ENCODE measurements at places on chromosomes 6 and 20.

- DNase-seq: no peak
Observed at GRCh38 chr20:23130622-23131140, 44.6 kb upstream of the CD93 start.

GRCh38 chr20:25136643-25137559 is 55.0 kb upstream of the VSX1 start:
- DNase-seq: no peak

DNA sequence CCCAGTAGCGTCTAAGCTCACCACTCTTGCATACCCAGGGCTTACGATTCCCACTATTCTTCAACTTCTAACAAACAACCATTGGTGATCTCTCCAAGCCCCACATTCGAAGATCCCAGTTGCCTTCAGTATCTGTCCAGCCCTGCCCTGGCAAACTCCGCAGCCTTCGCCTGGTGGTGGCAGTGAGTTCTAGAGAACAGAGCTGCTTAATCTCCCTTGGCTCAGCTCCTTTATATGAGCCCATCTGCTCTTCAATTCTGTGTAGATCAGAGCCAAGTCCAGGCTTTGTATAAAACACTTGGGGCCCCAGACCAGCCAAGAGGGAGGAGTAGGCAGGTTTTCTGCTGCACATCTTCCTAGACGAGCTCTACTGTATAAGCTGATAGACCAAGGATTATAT is 193.3 kb downstream of the PHACTR1 start:
- DNase-seq: no peak

- peak; percentile 36 for DNase-seq
Observed at GRCh38 chr6:148146717-148147462, 195.7 kb upstream of the SASH1 start.

DNA sequence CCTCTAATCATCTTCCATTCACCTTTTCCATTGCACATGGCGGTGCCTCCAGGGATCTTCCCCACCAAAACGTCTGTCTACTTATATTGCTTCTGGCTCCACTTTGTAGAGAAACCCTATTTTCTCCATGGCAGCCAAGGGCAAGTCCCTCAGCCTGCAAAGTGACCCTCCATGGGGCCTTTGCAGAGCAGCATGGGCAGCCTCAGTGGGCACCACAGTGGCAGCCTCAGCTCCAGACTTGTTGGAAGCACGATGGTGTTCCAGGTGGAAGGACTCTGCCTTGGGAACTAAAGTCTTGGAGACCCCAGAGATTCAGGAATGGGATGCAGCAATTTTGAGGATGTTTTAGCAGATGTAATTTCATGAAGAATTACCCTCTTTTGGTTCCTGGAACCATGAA is 18.5 kb upstream of the CCR6 start:
- no peak for DNase-seq

- no peak for DNase-seq
Observed at GRCh38 chr20:1897965-1898464, 2.8 kb downstream of the SIRPA start.

DNA sequence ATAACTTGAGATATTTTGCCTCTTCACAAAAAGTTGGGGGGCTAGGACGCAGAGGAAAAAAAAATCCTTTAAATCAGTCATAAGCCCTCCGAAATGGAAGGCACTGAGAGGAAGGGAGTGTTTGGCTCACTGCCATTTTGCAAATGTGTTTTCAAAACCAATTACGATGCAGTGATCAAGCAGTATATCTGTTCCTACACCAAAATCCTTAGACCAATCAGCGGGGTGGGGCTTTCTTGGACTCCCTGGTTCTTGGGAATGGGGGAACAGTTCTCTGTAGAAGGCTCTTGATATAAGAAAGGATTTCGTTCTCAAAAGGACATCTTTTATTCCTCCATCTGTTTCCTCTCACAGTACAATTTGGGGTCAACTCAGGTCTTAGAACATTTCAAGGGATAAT is 478.6 kb upstream of the JARID2 start:
- DNase-seq: no peak

GRCh38 chr6:169746556-169746955 is 4.8 kb downstream of the DYNLT2 start:
- no peak for DNase-seq

- no peak for DNase-seq
Observed at GRCh38 chr6:113011389-113011788, 664.3 kb downstream of the RFPL4B start.

- DNase-seq: no peak
Observed at GRCh38 chr20:63966944-63967322, 2.8 kb downstream of the ZNF512B start.

- no peak for DNase-seq
Observed at GRCh38 chr20:15251171-15251570, 913.8 kb upstream of the FLRT3 start.

DNA sequence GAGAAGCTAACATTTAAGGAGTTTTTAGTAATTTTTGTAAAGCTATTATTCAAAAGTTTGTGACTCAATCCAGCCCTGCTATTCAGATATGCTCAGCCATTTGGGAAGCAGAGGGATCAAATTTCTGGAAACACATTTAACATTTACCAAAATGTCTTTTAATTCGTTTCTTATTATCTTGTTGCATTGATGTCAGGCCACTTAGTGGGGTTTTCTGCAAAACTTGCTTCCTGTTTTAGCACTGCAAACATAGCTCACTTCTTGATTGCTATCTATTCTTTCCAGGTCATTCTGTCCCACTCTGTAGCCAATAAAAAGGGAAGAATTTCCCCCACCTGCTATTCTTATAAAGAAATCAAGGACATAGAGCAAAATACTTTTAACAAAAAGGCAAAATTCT is 176.9 kb upstream of the SUPT3H start:
- DNase-seq: no peak

DNA sequence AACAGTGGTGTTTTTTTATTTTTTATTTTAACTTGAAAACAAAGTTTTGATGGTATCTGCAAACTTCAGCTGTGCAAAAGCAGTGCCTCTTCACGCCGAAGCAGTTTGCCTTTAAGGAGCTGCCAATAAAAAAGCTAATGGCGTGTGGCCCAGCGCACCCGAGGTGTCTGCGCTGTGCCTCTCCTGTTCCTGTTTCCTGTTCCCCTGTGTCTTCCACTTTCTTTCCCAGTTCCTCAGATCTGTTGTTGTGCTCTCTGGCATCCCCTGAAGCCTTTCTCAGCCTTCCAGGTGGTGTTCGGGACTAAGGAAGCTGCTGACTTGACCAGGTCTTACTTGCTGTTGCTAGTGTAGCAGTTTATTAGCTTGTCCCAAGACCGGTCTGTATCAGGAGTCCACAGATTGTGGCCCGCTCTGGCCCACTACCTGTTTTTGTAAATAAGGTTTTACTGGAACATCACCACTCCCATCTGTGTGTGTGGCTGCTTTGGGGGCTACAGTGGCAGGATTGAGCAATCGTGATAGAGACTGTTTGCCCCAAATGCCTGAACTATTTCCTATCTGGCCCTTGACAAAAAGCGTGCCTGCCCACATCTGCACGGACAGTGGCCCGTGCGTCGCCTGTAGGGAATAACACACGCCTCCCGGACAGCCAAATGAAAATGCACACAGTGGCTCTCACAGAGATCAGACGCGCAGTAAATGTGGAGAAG is 178.3 kb downstream of the TMEM242 start:
- no peak for DNase-seq

DNA sequence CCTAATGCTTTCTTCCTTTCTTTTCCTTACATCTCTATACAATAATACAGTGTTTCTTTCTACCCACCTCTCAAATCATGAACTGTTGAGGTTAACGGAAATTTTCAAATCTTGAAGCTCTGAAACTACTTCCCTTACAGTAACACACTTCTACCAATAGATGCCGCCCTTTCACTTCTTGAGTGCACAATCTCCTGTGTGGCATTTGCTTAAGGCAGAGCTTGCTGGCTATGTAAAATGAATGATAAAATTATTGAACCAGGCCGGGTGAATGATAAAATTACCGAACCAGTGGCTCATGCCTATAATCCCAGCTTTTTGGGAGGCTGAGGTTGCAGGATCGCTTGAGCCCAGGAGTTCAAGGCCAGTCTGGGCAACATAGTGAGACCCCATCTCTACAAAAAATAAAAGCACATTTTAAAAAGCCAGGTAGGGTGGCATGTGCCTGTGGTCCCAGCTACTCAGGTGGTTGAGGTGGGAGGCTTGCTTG is 56.8 kb downstream of the KCNS1 start:
- peak; percentile 13 for DNase-seq

GRCh38 chr6:105428342-105428957 is 25.6 kb upstream of the PREP start:
- DNase-seq: no peak

- DNase-seq: no peak
Observed at GRCh38 chr6:90319044-90319443, 22.4 kb upstream of the BACH2 start.

- DNase-seq: no peak
Observed at GRCh38 chr6:12012038-12012557, at the start of gene HIVEP1. Gene HIVEP1, plus strand, starts transcription at chr6:12012312. Its CDS starts 3,317 bp downstream, at chr6:12015629.

DNA sequence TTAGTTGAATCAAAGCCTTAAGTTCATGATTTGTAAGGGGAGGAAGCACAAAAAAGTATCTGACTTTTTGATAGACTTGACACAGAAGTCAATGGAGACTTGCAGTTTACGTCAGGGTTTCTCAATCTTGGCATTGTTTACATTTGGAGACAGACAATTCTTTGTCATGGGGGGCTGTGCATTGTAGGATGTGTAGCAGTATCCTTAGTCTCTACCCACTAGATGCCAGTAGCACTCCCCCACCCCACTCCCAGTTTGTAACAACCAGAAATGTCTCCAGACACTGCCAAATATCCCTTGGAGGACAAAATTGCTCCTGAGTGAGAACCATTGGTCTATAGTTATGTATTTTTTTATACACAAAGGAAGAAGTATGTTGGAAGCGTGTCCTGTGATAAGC is 434.1 kb downstream of the RFPL4B start:
- no peak for DNase-seq

- DNase-seq: no peak
Observed at GRCh38 chr20:34532756-34533155, 16.5 kb downstream of the DYNLRB1 start.

- no peak for DNase-seq
Observed at GRCh38 chr6:152636021-152636608, 1.0 kb downstream of the SYNE1 start.

GRCh38 chr6:7649037-7649810 is 59.2 kb downstream of the SNRNP48 start:
- no peak for DNase-seq

- no peak for DNase-seq
Observed at GRCh38 chr6:139550361-139550760, 175.9 kb upstream of the CITED2 start.

GRCh38 chr6:56380476-56380875 is 133.1 kb upstream of the COL21A1 start:
- no peak for DNase-seq

DNA sequence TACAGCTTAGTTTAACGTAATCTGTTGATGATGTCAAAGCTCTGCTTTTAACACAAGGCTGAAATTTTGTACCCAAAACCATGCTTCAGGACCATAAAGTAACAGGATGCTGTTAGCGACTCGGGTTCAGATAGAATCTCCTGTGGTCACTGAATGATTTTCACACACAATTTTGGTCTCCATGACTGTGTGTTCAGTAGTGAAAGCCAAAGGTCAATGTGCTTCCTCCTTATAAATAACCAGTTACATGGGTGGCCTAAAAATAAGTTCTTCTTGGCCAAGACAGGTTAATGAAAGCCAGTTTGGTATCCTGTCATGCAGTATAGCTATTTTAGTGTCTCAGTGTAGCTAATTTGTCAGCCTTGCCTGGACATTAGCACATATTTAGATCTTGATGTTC is 19.1 kb upstream of the LOC128125822 start:
- no peak for DNase-seq

DNA sequence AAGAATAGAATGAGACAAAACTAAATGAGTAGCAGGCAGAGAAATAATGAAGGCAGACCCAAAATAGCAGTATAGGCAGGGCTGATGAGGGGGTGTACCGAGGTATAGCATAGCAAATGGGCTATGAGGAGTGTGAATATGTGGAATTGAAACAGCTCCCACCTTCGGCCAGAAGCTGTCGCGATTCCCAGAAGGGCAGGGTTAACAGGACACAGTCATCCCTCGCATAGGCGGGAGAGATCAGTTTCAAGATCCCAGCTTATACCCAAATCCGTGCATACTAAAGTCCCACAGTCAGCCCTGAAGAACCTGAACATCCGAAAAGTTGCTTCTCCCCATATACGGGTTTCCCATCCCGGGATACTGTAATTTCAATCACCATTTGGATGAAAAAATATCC is 82.7 kb downstream of the PTPRK start:
- DNase-seq: no peak

- no peak for DNase-seq
Observed at GRCh38 chr20:64188682-64189529, 24.7 kb downstream of the MYT1 start.

DNA sequence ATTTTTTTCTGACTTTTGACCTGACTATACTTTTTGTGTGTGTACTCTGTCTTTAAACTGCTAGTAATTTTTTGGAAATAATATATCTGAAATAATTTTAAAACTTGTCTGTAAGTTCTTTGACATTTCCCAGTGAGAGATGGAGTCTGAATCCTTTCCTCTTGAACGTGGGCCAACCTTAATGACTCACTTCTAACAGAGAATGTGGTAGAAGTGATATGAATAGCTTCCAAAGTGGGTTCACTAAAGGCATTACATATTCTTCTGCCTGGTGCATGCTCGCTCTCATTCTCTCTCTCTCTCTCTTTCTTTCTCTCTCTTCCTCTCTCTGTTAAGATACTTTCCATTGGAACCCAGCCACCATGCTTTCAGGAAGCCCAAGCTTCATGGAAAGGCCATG is 108.7 kb upstream of the FERMT1 start:
- DNase-seq: no peak

DNA sequence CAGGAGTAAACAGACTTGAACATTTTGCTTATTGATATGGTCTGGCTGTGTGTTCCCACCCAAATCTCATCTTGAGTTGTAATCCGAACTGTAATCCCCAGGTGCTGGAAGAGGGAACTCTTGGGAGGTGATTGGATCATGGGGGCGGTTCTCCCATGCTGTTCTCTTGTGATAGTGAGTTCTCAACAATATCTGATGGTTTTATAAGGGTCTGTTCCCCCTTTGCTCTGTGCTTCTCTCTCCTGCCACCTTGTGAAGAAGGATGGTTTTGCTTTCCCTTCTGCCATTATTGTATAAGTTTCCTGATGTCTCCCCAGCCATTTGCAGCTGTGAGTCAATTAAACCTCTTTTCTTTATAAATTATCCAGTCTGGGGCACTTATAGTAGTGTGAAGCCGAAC is 40.0 kb downstream of the MYLIP start:
- DNase-seq: no peak

- no peak for DNase-seq
Observed at GRCh38 chr6:64815718-64816117, 891.3 kb downstream of the EYS start.

DNA sequence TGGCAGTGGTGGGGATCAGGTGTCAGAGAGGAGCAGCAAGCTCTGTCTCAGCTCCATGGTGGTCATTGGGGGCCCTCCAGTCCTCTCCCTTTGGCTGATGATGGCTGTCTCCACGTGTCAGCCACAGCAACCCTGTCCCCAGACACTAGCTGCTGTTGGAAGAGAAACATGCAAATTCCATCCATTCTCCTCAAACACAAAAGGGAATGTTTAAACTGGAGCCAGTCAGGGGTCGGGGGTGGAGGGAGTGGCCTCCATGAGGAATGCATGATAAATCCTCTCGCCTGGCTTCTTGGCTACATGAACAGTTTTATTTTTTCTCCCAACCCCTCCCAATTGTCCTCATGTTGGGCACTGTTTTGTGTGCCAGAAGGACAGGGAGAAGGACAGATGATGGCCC is 86.4 kb downstream of the EDN3 start:
- DNase-seq: no peak

Measured in stimulated activated CD4-positive, alpha-beta T cell treated with anti-CD3 and anti-CD28 coated beads, Interleukin-2, amount 100 ng/mL, for 4 hours (primary cell).